ENCODE measurements at places on chromosomes 3 and 15. TPM values are rescaled to one million over a fixed set of nuclear protein-coding genes. Genes with fewer than 3 reads are reported as not detected.

Gene MUSTN1
- total RNA-seq: not detected

Gene ANAPC13
- total RNA-seq: 36.3 TPM

Gene POC1A
- total RNA-seq: 0.26 TPM

Gene CCR3
- not detected for total RNA-seq

Gene CNTN6
- total RNA-seq: not detected

Gene SKOR1
- total RNA-seq: under 0.01 TPM

- DNase-seq: no peak
These were observed 2.8 kb upstream of the ILDR1 start for GRCh38 chr3:122024800-122025199.

DNA sequence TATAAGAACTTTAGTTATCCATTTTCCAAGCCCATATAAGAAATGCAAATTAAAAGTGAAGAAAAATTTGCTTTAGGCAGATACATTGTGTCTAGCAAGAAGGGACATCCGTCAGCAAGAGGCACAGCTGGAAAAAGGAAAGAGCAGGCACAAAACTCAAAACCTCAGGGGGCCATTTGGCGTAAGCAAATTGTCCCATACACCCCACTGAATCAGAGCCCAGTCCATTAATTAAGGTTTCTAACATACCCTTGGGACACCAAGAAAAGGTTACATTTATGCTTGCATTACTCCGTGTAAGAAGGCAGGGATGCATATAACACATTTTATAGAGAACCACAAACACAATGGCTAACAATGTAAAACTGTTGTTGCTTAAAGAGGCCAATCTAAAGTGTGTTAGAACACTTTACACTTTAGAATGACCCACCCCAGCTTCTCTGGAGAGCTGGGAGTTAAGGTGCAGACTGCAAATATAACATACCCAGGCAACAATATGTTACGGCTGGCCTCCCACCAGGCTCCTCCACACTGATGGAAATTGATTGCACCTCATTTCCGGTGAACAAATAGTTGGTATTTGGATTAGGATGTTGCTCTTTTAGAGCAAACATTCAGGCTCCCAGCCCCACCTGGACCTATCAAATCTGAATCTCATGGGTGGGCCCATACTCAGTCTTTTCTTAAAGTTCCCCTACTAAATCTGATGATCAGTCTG, 23.2 kb downstream of the SEMA5B start:
- no peak for DNase-seq

- DNase-seq: no peak
These were observed 206.8 kb upstream of the TPRG1 start for GRCh38 chr3:188964957-188965356.

DNA sequence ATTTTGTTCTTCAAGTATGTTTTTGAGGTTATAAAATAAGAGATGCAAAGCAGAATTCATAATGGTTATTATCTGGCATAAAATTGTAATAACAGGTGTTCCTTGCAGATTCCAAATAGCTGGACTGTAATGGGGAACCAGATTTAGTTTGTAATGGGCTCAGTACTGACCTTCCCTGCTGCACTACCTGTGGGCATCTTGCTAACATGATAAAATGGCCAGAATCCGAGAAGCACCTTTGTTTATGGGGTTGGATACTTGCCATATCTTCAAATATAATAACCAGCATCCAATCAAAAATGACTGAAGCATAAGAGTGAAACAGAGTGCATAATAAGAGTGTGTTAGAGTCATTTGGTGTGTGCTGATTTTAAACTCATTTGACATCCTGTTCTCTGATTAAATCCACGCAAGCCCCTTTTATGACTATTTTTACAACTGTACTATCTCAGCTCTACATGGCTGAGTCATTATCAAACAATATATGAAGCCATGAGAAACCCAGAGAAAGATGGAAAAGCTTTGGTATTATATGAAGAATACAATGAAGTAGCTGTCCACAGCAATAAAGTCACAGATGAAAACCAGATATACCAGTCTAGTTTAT, 292.4 kb downstream of the CNTN4 start:
- no peak for DNase-seq

DNA sequence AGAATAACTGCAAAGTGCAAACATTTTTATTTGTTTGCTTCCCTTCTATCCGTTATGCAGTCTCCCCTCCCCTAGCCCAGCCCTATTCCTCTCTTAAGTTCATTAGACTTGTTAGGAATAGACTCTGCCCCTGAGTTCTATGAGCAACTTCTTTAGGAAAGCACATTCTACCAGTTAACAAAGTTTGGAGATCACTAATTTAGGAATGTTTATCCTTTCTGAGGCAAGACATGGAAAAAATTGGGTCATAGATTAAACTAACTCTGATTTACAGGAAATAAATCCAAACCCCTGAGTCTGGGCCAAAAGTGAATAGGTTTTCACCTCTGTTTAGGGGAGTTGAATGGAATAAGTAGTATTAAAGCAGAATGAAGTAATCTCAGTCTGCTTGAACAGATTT, 34.4 kb downstream of the C3orf80 start:
- no peak for DNase-seq

GRCh38 chr15:70180186-70180875, 82.6 kb upstream of the TLE3 start:
- no peak for DNase-seq

DNA sequence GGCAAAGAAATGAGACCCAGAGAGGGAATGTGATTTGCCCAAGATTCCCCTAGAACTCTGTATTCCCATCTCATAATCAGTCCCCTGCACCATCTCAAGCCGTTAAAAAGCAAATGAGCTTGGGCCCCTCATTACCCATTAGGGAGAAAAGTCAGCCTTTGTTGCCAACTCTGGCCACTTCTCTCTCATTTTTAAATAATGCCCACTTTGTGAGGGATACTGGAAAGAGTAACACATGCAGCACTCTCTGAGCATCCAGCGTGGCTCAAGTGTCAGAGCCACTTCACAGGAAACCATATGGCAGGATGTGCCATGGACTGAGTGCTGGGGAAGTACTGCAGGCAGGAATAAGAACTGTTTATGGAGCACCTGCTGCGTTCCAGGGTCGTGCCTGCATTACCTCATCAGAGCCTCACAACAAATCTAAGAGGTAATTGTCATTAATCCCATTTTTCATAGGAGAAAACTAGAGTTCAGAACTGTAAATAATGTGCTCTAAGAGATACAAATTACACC, 49.8 kb upstream of the SLC6A1 start:
- DNase-seq: no peak

DNA sequence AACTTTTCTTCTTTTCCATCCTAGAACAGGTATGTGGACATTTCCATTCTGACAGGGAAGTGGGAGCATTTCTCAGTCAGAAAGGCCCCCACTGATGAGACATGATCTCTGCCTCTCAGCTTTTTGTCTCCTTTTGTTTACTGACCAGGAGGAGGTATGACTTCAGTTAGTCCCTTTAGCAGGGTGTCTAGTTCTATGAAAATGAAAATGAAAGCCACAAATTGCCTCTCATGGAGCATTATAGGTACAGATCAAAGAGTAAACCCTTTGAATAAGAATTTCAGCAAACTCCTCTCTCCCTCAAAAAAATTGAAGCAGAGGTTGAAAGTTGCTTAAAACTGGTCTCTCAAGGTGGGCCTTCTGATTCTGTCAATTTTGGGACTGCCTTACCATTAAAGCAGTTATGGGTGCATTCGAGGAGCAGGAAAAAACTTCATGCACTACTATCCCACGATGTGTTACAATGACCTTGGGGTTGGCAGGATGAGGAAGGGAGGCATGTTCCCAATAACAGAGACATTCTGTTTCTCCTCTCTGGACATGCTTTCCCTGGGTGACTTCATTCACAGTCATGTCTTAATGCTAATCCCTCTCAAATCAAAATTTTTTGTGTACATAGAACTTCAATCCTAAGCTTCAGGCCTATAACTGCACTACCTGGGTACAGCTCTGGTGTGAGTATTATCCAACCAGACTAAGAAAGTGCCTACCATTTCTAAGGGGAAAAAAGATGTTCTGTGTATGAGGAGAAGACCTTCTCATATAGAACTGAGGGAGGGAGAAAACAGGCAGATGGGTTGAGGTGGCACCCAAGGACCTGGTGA, 50.6 kb upstream of the TBC1D23 start:
- DNase-seq: no peak

DNA sequence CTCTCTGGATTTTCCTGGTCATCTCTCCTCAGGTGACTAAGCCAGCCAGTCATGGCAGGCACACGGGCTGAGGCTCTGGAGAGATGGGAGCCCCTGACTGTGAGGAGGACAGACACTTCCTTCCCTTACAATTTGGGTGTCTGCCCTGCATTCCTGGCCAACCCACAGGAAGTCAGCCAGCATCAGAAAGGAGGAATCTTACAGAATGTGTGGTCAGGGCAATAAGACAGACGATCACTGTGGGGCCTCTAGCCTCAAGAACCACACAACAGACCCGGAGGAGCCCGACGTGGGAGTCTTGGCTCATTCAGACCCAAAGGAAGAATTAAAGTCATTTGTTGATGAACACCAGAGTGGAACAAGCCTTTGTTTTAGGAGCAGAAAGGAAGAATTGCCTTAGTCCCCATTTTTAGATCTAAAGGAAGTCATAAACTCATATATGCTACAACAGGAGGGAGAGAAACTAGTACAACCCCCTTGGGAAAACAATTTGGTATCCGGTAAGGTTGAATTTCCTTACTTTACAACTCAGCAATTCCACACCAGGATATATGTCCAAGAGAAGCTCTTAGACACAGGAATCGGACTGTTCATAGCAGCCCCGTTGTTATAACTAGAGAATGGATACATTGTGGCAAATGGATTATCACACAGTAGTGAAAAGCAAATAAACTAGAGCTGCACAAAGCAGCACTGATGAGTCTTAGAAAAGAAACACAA, 62.2 kb downstream of the ABTB1 start:
- no peak for DNase-seq

- no peak for DNase-seq
These were observed 32.8 kb downstream of the SEC62 start for GRCh38 chr3:169999433-169999832.

DNA sequence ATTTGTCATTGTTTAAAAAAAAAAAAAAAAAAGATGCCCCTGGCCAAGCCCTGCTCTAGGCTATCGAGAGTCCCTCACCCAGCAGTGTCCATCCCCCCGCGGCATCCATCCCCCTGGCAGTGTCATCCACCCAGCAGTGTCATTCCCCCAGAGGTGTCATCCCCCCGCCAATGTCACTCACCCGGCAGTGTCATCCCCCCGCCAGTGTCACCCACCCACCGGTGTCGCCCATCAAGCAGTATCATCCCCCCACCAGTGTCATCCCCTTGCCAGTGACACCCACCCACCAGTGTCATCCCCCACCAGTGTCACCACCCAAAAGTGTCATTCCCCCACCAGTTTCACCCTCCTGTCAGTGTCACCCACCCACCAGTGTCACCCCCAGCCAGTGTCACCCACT, 99.3 kb upstream of the PRR20G start:
- DNase-seq: no peak

- DNase-seq: no peak
These were observed 21.2 kb upstream of the APEH start for GRCh38 chr3:49652903-49653415.

DNA sequence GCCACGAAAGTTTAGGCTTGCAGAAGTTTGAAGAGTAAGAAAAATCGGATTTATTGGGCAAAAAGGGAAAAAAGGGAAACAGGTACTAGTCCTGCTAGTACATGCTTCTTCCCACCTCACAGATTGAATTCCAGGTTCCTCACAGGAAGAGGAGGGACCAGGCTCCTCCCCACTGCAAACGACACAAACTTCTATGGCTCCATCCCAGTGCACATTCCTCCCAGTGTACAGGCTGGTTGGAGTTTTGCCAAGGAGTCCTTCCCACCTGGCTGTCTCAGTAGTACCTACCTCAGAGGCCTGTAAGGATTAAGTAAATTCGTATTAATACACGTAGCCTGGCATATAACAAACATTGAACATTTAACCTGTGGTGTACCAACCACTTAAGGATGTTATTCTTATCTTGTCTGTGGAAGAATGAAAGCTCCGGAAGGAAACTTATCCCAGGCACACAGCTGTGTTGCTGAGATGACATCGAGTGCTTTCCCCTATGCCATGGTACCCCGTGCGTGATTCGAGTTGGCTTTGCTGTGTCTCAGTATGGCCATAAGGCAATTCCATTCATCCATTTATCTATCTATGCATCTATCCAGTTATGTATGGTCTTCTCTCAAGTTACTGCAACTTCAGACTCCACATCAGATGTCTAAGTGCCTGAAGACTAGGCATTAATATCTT, 294.3 kb downstream of the LRTM1 start:
- DNase-seq: no peak
